NCI-H510A (cell line): ENCODE measurements at places on chromosomes 7 and 10.

DNA sequence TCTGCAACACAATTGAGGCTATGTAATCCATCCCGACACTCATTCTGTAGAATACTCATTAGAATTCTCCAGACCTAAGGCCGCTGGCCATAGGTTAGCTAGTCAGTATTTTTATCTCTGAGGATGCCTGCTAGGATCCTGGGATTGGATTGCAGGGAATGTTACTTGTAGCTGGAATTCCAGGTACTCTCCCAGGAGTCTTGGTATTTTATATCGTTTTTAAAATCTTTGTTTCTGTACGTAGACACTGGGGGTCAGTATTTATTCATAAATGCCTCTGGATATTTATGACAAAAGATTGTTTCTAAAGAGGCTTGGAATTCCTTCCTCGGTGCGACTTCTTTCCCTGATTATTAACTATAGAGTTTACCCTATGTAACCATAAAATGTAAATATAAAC lies 40.1 kb downstream of the BPGM start:
- DNase-seq: no peak

GRCh38 chr7:120927454-120928103 lies 23.0 kb upstream of the ING3 start:
- DNase-seq: no peak

DNA sequence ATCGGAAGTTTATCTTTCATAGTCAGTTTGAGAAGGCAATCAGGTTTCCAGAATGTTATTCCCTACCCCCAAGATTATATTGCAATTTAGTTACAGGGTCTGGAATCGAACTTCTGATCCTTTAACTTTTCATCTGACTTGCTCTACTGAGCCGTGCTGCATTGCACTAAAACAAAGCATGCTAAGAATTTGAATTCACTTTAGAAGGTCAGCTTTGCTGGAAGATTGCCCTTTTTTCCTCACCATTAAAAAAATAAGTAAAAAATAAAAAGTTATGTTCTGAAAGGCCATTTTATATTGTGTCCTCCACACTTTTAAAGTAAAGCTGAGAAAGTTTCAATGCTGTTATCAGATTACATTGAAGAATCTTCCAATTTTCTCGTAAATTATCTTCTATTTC lies 388.8 kb upstream of the PHF14 start:
- DNase-seq: no peak

DNA sequence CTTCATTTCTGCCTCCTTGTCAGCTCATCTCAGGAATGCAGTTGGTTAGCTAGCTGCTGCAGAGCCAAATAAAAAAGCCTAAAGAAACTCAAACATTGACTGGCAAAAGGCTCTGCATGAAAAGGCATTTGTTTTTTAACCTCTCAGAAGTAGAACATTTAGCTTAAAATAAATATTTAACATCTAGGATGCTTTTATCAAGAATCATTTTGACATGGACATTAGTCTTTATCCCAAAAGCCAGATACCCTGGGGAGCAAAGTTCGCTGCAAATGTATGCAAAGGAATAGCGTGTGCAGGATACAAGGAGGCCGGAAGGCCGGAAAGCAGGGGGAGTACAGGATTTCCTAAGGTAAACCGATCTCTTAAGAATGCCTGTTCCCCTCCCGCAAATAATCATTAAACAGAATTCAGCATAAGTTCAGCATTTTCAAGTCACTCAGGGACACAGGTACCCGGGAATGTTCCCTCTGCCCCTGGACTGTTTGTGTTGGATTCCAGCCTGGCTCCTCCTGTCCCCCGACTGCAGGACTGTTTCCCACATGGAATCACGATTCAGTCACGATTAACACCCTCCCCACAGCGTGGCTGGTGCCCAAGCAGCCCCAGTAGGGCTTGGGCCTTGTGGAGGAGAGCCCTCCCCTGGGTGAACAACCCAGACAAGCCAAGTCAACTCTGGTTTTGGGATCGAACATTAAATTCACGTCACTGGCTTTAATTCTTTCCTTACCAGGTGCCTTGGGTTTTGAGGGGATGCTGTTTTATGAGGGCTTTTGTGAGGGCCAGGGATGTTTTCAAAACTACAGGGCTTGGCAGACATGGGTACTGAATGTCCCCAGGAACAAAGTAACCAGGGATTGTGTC lies 97.8 kb downstream of the HIPK2 start:
- DNase-seq: no peak

DNA sequence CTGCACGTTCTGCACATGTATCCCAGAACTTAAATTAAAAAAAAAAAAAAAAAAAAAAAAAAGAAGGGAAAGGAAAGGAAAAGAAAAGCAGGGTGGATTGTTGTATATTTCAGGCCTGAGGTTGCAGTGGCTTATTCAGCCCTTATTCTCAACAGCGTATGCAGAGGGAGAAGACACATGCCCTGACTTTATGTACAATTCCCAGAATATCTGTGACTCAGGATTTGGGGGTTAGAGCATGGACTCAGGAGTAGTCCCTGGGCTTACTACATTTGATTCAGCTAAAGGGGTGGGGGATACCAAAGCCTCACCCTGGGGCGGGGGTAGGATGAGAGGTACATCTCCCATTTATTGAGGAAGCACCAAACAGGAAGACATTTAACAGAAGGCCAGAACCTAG lies 137.4 kb downstream of the MYOF start:
- DNase-seq: no peak

GRCh38 chr10:126432507-126432906 lies 44.2 kb upstream of the ADAM12 start:
- no peak for DNase-seq

DNA sequence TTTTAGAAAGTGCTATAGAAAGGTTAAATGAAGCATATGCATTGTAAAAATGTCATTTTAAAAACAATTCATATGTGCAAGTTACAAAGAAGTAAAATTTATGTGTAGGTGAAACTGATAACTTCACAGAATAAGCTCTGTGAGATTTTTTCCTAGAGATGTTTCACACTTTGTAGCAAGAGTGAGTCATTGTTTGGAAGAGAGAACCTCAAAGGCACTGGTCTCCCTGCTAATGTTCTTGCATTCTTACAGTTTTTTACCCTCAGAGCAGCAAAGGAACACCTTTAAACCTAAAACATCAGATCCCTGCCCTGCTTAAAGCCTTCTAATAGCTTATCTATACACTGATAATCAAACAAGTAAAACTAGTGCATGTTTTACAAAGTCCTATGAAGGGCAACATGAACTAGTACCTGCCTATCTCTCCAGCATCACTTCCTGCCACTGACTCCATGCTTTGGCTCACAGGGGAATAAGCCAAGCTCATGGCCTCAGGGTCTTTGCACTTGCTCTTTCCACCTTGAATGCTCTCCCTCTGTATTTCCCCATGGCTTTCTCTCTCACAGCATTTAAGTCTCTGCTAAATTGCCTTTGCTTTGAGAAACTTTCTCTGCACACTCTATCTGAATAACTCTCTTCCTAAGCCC lies 997.0 kb downstream of the GATA3 start:
- no peak for DNase-seq

- no peak for DNase-seq
These were observed 801.9 kb downstream of the ANKRD7 start for GRCh38 chr7:119026391-119026790.

DNA sequence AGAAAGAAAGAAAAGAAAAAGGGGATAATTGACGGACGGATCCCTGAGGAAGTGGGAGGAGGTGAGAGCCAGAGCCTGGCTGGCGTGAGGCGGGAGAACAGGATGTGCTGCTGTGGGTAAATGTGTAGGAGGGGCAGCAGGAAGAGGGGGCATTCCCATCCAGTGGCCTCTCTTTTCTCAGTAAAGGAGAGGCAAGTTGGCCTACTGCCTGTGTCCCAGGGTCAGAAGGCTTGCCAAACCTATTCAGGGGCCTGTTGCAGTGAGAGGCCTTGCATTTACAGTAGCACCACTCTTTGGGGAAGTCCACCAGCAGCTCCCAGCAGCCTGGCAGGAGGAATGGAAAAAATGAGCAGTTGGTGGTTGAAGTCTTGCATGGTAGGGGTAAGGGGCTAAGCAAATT lies 26.6 kb upstream of the ASCC1 start:
- no peak for DNase-seq
